Keratinocyte (primary cell): ENCODE measurements at places on chromosomes 13 and 19.
A peak's percentile ranks its signal among the peaks of the same experiment; 100 is the strongest.

GRCh38 chr13:51821606-51822005 is 17.6 kb upstream of the DHRS12 start:
- no peak for DNase-seq

DNA sequence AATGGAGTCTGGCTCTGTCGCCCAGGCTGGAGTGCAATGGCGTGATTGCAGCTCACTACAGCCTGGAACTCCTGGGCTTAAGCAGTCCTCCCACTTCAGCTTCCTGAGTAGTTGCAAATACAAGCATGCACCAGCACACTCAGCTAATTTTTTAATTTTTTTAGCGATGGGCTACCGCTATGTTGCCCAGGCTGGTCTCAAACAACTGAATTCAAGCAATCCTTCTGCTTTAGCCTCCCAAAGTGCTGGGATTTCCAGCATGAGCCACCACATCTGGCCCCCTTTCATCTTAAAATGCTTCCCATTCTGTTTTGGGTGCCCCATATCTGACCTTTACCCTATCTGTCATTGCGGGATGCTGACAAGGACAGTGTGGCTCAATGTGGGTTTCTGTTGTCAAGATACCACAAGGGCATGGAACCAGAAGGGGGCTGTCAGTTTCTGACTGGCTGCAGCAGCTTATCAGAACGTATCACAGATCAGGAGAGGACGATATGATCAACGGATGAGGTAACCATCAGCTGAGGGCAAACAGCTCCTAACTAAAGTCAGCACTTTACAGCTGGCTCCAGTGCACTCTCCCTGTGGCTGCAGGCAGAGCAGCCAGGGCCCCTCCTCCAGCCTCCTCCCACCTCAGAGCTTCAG is 32.4 kb downstream of the GPR42 start:
- DNase-seq = no peak

DNA sequence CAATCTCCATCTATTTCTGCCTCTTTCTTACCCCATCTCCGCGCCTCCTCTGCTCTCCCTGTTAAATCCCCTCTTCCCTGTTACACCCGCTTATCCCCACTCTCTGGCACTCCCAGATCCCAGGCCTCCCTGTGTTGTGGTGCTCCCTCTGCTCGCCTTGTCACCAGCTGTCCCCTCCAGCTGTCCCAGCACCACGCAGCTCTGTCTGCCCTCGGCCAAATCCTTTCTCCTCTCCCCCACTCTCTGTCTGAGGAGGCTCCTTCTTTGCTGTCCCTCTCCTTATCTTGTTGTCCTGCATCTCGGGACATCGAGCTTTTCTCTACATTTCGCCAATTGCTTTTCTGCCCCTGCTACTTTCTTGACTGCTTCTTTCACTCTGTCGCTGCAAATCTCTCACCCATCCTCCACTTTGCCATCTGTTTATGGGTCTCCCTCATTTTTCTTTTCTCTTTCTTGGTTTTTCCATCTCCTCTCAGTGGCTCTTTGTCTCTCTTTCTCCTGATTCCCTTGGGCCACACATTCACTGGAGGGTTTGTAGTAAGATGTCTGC is 941 bp downstream of the ZNF160 start:
- no peak for DNase-seq

GRCh38 chr19:13962699-13963602 is 10.6 kb downstream of the DCAF15 start:
- no peak for DNase-seq

GRCh38 chr13:20608438-20609020 is 41.6 kb downstream of the IFT88 start:
- no peak for DNase-seq

DNA sequence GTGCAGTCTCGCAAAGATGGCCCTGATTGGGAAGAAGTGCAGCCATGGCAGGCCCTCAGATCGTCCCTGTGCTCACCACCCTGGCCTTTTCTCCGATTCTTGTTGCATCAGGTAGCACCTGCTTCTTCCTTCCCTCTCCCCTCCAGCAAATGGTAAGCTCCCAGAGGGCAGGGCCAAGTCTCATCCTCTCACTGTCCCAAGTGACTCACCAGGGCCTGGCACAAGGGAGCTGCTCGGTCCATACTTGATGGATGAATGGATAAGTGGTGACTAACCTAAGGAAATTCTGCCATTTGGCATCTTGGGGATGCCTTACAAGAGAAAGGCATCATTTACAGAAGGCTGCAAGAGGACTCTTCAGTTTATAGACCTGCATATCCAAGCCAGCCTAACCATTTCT is 84.9 kb downstream of the ZIC5 start:
- no peak for DNase-seq

- DNase-seq = no peak
Measured at GRCh38 chr13:46638262-46638661, 85.3 kb downstream of the LRCH1 start.

GRCh38 chr19:15551293-15552004 is 43.1 kb downstream of the CYP4F22 start:
- no peak for DNase-seq

DNA sequence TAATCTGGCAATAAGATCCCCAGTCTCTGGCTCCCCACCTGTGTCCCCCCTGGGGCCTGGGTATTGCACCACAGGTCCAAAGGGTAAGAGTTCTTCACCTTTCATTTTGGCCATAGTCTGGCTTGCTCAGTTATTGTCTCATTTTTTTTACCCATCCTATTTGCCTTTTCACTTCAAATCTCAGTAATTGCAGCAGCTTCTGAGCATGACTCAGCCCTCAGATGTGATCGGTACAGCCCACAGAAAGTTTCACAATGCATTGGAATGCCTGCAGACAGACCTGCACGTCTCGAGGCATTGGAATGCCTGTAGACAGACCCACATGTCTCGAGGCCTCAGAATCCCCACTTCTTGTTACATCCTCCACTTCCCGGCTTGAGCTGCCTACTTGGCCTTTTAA is 173.6 kb downstream of the NUFIP1 start:
- peak; percentile 66 for DNase-seq

- no peak for DNase-seq
Measured at GRCh38 chr19:44455100-44455499, 6.8 kb upstream of the ZNF229 start.

DNA sequence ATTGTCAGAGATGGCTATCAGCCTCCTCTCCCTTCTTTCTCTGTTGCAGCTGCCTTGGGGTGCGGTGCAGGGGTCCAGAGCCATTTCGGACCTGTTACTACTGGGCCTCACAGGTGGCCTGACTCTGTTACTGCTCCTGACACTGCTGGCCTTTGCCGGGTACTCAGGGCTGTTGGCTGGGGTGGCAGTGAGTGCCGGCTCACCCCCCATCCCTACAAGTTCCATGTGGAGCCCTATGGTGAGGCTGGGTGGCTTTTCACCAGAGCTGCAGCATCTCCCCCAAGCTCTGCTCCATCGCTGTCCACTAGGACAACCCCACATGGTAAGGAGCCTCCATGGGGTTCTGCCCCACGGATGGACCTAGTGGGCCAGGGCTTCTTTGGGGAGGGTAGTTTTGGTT is 13.7 kb upstream of the ZNF492 start:
- DNase-seq = no peak

GRCh38 chr13:39485314-39485700 is 117.7 kb downstream of the LHFPL6 start:
- DNase-seq = no peak

- DNase-seq = no peak
Measured at GRCh38 chr19:12995596-12996405, 526 bp downstream of the NFIX start.

DNA sequence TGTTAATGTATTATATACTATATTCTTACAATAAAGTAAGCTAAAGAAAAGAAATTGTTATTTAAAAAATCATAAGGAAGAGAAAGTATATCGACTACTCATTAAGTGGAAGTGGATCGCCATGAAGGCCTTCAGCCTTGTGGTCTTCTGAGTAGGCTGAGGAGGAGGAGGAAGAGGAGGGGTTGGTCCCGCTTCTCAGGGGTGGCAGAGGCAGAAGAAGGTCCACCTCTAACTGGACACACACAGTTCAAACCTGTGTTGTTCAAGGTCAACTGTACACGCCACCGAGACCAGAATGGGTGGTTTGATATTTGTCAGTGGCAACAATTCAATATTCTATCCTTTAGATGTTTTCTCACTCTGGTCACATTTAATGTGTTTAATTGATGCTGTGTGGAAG is 67.2 kb downstream of the ALOX5AP start:
- DNase-seq = no peak

- DNase-seq = no peak
Measured at GRCh38 chr13:65937251-65937650, 1292.9 kb downstream of the PCDH9 start.

DNA sequence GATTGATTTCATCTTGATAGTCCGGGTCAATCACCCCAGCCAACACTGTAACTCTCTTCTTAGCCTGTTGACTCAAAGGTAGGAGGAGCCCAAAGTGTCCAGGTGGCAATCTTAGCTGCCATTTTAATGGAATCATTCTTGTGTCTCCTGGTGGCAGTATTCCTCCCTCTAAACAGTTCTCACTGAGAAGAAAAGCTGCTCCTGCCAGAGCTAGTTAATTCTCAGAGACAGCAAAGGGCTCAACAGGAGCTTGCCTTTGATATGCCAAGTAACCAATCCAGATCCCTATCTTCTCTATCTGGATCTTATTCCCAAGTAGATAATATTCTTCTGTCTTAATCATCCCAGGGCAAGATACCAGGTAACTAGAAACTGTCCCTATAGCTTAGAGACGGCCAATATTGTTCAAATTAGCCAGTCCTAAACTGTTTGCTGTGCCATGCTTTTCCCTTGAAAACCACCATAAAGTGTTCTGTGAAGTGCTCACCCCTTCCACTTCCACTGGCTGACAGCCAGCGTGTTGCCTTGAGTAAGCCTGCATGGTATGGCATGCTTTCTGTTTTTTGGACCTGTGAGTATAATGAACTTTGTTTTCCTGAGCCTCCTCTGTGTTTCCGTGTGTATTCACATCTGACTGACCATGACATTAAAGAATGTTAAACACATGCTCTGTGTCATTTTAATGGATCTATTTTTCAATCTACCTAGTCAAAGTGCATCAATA is 463.7 kb upstream of the SLITRK5 start:
- DNase-seq = no peak

GRCh38 chr19:14113762-14114414 is 3.7 kb downstream of the PRKACA start:
- no peak for DNase-seq

DNA sequence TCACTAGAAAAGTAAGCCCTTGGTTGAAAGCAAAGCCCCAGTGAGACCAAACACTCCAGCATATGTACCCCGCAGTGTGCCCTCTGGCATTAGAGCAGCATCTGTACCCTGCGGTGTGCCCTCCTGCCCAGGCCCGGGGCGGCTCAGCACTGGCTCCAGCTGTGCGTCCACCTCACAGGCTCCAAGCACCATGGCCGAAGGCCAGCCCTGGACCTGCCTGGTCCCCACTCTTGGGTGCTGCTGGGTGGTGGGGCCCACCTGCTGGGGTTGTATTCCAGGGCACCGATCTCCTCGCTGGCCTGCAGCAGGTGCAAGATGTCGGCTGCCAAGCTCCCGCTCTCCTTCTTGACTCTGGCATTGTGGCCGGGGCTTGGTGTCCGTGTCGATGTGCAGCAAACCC is 230.2 kb downstream of the TUBA3C start:
- DNase-seq = no peak

DNA sequence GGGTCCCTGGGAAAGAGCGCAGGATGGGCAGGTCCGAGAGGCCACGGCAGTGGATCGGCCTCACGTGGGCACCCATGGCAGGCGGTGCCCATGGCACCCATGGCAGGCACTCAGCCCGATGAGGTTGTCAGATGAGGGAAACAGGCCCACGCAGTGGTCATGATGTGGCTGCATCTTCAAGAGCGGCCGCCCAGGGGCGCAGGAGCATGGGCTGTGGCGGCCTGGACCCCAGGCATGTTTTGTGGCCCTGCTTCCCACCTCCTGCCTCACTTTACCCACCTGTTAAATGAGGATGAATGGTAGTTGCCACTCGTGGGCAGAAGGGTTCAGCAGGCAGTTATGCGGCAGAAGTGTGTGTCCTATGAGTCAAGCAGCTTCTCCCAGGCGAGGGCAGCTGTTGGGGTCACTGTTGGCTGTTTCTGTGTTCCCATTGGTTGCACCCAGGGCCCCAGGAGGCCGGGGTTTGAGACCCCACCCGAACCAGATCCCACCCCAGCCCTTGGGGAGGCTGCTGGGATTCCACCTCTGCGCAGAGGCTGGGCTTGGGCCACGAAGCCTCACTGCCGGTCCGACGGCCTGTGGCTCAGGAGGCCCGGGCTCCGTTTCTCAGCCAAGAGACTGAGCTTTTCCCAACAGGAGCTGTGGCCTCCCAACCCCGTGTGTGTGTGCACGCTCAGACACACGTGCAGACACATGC is 30.0 kb downstream of the CSNK1G2 start:
- DNase-seq = no peak

- no peak for DNase-seq
Measured at GRCh38 chr19:15640294-15640903, at the start of gene CYP4F3. Gene CYP4F3, plus strand, starts transcription at chr19:15640897. Its CDS starts 519 bp downstream, at chr19:15641416.

DNA sequence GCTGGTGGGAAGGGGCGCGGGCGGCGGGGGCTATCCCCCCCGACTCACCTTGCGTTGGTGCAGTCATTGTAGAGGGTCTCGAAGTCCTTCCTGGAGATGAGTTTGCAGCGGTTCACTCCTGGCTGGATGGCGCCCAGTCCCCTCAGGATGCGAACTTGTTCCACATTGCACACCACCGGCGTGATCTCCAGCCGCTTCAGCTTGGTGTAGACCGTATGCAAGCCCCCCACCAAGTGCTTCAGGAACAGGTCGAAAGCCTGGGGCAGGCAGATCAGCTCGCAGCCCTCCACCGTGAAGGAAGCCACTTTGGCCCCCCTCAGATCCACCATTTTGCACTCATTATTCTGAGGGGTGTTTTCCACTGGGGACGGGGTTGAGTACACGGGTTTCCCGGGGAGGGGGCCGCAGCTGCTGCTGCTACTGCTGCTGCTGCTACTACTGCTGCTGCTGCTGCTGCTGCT is 1.1 kb downstream of the DACH1 start:
- DNase-seq = no peak

DNA sequence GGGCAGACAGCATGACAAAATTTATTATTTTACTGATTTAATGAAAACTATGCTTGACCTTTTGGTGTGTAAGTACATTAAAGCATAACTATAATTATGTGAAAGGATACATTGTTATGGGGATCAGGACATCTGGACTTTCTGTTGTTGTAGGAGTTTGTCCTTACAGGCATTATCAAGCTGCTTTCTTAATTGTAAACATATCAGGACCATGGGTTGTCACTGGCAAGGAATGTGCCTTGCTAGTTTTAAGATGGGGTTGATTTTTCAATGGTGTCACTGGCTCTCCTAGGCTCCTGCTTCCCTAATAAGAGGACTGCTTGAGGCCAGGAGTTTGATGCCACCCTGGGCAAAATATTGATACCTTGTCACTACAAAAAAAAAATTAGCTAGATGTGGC is 32.6 kb downstream of the KBTBD6 start:
- no peak for DNase-seq
